ENCODE measurements at places on chromosomes 4 and X. TPM values are rescaled to one million over a fixed set of nuclear protein-coding genes. Genes with fewer than 3 reads are reported as not detected.

DNA sequence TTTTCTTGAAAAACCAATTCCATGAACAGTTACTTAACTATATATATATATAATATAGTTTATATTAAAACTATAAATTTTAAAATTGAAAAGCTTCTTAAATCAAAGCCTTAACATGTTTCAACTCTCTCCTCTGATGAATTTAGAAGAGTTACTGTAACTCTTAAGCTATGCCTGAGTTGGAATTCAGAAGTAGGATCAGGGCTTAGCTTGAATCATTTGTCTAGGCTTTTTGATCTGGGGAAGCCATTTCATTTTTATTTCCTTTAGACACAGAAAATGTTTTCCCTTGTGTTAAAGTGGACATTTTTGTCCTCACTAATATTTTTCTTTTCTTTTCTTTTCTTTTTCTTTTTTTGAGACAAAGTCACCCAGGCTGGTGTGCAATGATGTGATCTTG lies 40.4 kb upstream of the PDLIM5 start:
- no peak for DNase-seq
- H3K36me3 ChIP-seq: no peaks in the 10 kb centered on the region
- H3K27ac ChIP-seq: no peak overlapping the region
- H3K4me3 ChIP-seq: no peak overlapping the region

GRCh38 chr4:172683021-172683420 lies 485.6 kb upstream of the GALNT7 start:
- H3K4me1 ChIP-seq: no peaks in the 10 kb centered on the region
- DNase-seq: no peak
- H3K36me3 ChIP-seq: no peaks in the 10 kb centered on the region
- H3K27ac ChIP-seq: no peak overlapping the region
- H3K4me3 ChIP-seq: no peak overlapping the region
- H3K27me3 ChIP-seq: 0 out of 2 replicates have a peak, but pooled peaks cover 3% of the 10 kb centered on the region

- H3K27ac ChIP-seq: no peak overlapping the region
- no peaks in the 10 kb centered on the region for H3K36me3 ChIP-seq
- no peak for DNase-seq
- H3K4me3 ChIP-seq: no peak overlapping the region
- no peaks in the 10 kb centered on the region for H3K4me1 ChIP-seq
- H3K27me3 ChIP-seq: peaks cover 53% of the 10 kb centered on the region
These were observed 5.2 kb downstream of the HMX1 start for GRCh38 chr4:8866421-8866820.

DNA sequence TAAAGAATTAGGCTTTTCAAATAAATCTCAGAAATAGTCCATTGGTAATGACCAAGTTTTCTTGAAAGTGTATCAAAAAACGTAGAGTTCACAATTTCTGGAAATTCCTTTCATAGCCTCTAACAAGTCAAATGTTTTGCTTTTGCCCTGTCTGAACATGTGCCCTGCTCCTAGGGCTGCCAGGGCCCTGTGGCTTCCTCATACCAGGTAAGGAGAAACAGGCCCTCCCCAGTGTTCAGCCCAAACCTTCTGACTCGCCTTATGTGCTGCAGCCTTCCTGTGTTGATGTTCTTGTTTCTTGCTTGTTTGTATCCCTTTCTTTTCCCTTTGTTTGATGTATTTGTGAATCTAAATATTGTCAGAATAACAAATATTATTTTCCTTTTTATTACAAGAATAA lies 146.1 kb upstream of the PACRGL start:
- no peak overlapping the region for H3K4me3 ChIP-seq
- H3K36me3 ChIP-seq: no peaks in the 10 kb centered on the region
- no peak overlapping the region for H3K27ac ChIP-seq
- no peaks in the 10 kb centered on the region for H3K4me1 ChIP-seq
- no peak for DNase-seq

GRCh38 chr4:163621821-163622220 lies 127.3 kb downstream of the TMA16 start:
- no peak overlapping the region for H3K27ac ChIP-seq
- no peaks in the 10 kb centered on the region for H3K27me3 ChIP-seq

DNA sequence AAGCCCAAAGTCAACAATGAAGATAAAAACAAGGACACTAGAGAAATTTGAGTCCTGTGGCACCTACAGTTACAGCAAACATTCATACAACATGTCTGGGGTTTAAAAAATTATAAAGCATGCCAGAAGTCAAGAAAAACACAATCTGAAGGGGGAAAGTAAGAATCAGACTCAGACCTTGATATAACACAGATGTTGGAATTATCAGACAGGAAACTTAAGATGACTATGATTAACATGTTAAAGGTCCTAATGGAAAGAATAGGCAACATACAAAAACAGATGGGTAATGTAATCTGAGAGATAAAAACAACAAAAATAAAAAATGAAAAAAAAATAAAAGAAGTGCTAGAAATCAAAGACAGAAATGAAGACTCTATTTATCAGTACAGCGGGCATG lies 446.5 kb downstream of the SPRY1 start:
- no peaks in the 10 kb centered on the region for H3K36me3 ChIP-seq
- H3K27me3 ChIP-seq: no peaks in the 10 kb centered on the region
- no peaks in the 10 kb centered on the region for H3K4me1 ChIP-seq
- no peak overlapping the region for H3K27ac ChIP-seq

- H3K4me1 ChIP-seq: no peaks in the 10 kb centered on the region
- no peak for DNase-seq
- no peak overlapping the region for H3K27ac ChIP-seq
- H3K4me3 ChIP-seq: no peak overlapping the region
These were observed 175.3 kb downstream of the QDPR start for GRCh38 chr4:17336524-17336961.

- no peak overlapping the region for H3K4me3 ChIP-seq
- no peak overlapping the region for H3K27ac ChIP-seq
- no peaks in the 10 kb centered on the region for H3K4me1 ChIP-seq
- no peaks in the 10 kb centered on the region for H3K27me3 ChIP-seq
- DNase-seq: no peak
These were observed 210.7 kb downstream of the PRR32 start for GRCh38 chrX:127030016-127030748.

- no peaks in the 10 kb centered on the region for H3K36me3 ChIP-seq
- no peak overlapping the region for H3K27ac ChIP-seq
- H3K27me3 ChIP-seq: no peaks in the 10 kb centered on the region
These were observed 76.2 kb downstream of the ELOVL6 start for GRCh38 chr4:110122201-110122600.

DNA sequence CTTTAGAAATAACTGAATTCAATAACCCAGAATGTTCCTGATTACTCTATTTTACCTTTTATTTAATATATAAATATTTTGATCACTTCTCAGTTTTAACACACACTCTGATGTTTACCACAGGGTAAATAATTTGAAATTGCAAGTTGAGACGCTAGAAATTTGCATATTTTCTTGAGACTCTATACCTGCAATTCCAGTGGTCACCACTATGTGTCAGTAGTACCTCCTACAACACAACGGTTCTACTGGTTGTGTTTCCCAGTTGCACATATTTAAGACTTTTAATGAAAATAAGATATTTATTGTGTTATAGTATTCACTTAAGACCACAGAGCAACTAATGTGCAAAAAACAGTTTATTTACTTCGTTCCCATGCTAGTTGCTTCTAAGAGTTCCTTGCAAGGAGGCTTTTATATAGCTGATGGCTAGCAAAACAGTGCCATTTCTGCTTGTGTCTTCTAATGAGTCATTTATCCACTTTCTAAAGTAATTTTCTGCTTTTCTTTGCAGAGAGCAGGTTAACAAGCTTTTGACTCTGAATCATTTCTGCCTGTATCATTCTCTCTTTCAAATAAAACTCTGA lies 98.9 kb upstream of the PDLIM3 start:
- no peaks in the 10 kb centered on the region for H3K27me3 ChIP-seq
- H3K4me3 ChIP-seq: no peak overlapping the region
- H3K27ac ChIP-seq: no peak overlapping the region

GRCh38 chrX:134236626-134237614 lies at the start of gene CCDC160:
Gene CCDC160, plus strand, starts transcription at chrX:134237182. Its CDS starts 7,619 bp downstream, at chrX:134244801.
- peaks cover 5% of the 10 kb centered on the region for H3K27me3 ChIP-seq
- 0 out of 2 replicates have a peak within 1 kb of the TSS, but pooled peaks have one; percentile 7 for H3K4me3 ChIP-seq
- peak; percentile 42 for DNase-seq
- H3K36me3 ChIP-seq: no peaks in the 10 kb centered on the region
- H3K27ac ChIP-seq: no peak within 1 kb of the TSS

DNA sequence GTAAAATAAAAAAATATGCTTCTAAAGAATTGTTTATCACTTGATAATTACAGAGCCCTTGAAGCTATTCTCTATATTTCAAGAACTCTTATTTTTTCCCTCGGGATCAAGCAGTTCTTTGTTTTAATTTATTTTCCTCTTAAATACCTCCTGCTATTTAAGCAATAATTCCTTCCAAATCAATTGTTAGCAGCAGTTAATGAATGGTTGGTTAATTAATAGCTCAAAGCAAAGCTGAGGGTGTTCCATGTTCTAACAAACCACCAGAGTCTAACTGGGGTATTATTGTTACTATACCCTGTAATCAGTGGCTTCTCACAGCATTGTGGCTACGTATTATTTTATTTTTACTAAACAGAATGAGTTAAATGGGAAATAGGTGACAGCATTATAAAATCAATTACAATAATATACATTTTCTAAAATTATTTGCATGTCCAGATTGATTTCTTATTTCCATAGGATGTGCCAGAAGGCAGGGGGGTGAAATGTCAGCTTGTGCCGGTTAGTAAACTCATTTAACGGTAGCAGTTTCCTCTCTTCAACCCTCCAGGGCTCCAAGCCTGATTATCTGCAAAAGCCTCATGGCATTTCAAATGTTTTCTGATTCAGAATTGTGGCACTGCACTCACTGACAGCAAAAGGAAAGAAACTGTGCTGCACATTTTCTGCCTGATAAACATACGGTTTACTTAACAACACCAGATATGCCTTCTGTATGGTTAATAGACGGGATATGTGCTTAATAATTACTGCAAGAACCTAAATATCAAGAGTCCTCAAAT lies 286.9 kb upstream of the EMCN start:
- no peak for DNase-seq
- H3K27me3 ChIP-seq: no peaks in the 10 kb centered on the region
- H3K27ac ChIP-seq: no peak overlapping the region
- H3K4me1 ChIP-seq: no peaks in the 10 kb centered on the region
- no peak overlapping the region for H3K4me3 ChIP-seq

GRCh38 chr4:173477016-173477415 lies 53.0 kb downstream of the HAND2 start:
- H3K27me3 ChIP-seq: no peaks in the 10 kb centered on the region
- H3K4me3 ChIP-seq: no peak overlapping the region
- H3K27ac ChIP-seq: no peak overlapping the region
- H3K4me1 ChIP-seq: peaks cover 5% of the 10 kb centered on the region
- no peaks in the 10 kb centered on the region for H3K36me3 ChIP-seq

GRCh38 chr4:183808097-183808456 lies 97.0 kb upstream of the STOX2 start:
- DNase-seq: no peak
- no peaks in the 10 kb centered on the region for H3K4me1 ChIP-seq
- no peaks in the 10 kb centered on the region for H3K36me3 ChIP-seq
- no peak overlapping the region for H3K4me3 ChIP-seq

GRCh38 chr4:141501395-141501794 lies 135.0 kb upstream of the IL15 start:
- H3K27ac ChIP-seq: no peak overlapping the region
- H3K4me3 ChIP-seq: no peak overlapping the region
- no peaks in the 10 kb centered on the region for H3K4me1 ChIP-seq
- no peaks in the 10 kb centered on the region for H3K27me3 ChIP-seq
- no peak for DNase-seq

- no peak overlapping the region for H3K4me3 ChIP-seq
- H3K4me1 ChIP-seq: no peaks in the 10 kb centered on the region
- no peaks in the 10 kb centered on the region for H3K27me3 ChIP-seq
- no peak overlapping the region for H3K27ac ChIP-seq
These were observed 77.1 kb downstream of the GEMIN8 start for GRCh38 chrX:13952581-13952980.

DNA sequence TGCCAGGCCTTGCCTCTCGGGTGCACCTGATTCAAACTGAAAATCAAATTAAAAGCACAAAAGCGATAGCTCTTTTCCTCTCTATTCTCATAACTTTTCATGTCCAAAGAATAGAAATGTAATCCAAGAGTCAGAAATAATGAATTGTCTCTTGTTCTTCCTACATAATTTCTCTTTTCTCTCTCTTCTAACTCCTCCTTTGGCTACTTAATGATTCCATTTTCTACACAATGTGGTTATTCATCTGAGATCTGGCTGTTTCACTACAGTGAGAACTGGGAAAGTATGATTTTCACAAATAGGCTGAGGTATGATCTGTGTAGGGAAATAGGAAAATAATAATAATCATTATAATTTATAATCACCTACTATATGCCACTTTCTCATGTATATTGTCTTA lies 703.5 kb downstream of the PDHA2 start:
- H3K27me3 ChIP-seq: no peaks in the 10 kb centered on the region
- H3K4me1 ChIP-seq: no peaks in the 10 kb centered on the region
- no peak overlapping the region for H3K27ac ChIP-seq

The S100P gene
- not detected for total RNA-seq

The LANCL3 gene
- 0.03 TPM for total RNA-seq

The HSFX1 gene
- total RNA-seq: 1.5 TPM

The CHRDL1 gene
- total RNA-seq: 0.89 TPM

The SPOCK3 gene
- not detected for total RNA-seq

The MAGEA11 gene
- total RNA-seq: not detected

Data from SJSA1 (cell line).